NCI-H1417 treated with DMSO at 0.1 percent for 48 hours (cell line): ENCODE measurements at places on chromosomes 7 and 10.
A peak's percentile ranks its signal among the peaks of the same experiment; 100 is the strongest.

DNA sequence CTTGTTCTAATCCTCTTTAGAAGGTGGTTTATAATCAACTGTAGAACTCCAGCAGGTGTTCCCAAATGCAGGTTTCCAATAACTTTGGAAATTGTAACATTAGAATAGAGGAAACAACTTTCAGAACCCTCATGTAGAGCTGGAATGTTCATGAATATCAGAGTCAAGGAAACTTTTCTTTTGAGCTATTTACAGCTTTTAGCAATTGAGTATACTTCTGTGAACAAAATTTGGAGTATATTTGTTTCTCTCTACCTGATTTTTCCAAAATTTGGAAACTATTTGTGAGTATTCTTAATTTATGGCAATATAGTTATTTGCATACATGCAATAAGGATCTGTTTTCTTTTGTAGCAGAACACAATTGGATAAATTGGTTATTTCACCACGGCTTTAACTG lies 2.8 kb upstream of the CFAP43 start:
- DNase-seq: no peak

DNA sequence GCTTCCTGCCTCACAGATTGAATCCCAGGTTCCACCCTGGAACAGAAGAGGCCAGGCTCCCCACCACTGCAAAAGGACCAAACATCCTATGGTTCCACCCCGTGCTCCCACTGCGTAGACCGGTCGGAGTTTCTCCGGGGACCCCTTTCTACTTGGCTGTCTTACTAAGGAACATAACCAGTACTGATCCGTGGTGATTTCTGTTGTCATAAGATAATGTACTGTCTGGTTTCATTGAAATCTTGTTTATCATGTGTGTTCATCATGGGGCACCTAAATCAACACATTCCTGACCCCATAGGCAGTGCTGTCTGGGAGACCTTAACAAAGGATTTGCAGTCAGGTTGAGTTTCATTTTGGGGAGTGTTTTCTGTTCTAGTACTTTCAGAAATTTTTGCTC lies 104.5 kb downstream of the CHN2 start:
- no peak for DNase-seq

GRCh38 chr10:94413361-94413760 lies 11.0 kb downstream of the TBC1D12 start:
- DNase-seq: no peak

DNA sequence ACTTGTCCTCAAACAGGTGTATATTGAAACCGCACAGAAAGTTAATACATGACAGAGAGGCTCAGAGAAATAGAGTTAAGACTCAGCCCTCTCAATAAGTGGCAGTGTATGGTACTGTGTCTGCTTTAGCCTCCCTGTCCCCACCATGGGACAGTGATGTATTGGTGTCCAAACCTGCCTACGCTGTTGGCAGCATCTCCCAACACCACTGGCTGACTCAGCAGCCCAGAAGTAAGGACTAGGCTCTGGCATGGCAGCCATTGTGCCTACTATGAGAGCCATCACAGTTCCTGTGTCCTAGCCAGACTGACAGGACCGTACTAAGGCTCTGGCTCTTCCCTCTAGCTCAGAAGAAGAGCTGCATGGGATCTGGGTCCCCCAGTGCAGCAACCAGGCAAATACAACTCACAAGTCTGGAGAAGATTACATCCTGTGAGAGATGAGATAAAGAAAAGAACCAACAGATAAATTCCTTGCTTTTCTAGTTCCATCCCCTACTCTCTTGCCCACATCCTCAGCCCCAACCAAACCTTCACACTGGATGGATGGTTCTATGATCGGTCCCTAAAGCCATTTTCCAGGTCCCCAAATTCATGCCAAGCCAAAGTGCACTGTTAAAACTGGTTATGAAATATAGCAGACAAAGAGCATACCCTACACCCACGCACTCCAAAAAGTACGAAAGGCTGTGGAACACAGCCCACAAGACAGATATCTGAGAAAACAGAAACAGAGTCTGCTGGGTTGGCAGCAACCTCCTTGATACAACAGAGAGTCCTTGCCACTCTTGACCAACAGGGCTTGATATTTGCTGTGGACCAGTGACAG lies 44.1 kb upstream of the DMTF1 start:
- no peak for DNase-seq

GRCh38 chr10:88048312-88048711 lies 184.9 kb downstream of the PTEN start:
- no peak for DNase-seq

GRCh38 chr10:104925232-104925851 lies 284.3 kb downstream of the SORCS3 start:
- DNase-seq: no peak

- no peak for DNase-seq
These were observed 133.2 kb upstream of the ADARB2 start for GRCh38 chr10:1870491-1870890.

DNA sequence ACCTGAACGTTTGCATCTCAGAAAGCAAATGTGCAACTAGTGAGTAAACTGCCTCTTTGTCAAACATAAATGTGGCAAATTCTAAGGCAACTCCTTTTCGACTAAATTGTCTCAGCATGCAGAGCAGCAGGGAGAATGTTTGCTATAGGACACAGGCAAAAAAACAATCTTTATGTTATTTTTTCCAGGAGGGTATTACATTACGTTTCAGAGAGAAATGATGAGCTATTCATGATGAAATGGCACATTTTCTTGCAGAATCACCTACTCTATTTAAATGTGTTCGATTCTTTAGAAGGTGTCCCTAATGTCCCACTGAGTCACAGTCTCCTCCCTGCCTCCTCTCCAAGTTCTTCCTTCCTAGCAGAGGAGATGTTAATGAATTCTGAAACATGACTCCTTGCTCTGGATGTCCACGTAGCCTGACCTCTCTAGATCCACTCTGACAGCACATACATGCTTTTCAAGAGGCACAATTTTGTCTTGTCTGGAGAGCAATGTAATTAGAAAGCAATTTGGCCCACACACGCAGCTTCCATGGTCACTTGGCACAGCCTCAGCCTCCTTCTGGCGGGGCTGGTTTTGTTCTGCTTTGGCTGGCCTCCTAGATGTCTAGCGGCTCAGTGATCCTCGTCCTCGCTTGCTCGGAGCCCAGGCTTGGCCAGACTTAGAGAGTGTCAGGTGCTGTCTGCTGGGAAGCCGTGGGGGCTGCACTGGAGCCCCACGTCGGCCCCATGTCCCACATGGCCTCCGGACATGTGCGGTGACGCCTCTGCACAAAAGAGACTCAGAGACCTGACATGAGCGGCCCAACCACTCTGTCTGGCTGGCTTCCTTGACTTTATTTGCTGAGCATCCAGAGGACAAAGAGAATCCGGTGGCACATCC lies 125.7 kb upstream of the ZNF438 start:
- no peak for DNase-seq

- no peak for DNase-seq
These were observed 79.5 kb upstream of the PRSS58 start for GRCh38 chr7:142337054-142338001.

- DNase-seq: no peak
These were observed 29.1 kb upstream of the EPC1 start for GRCh38 chr10:32376097-32376496.

GRCh38 chr10:116045366-116046356 lies 227.3 kb downstream of the GFRA1 start:
- DNase-seq: no peak

- no peak for DNase-seq
These were observed 476.2 kb downstream of the DNAJB6 start for GRCh38 chr7:157813053-157813452.

DNA sequence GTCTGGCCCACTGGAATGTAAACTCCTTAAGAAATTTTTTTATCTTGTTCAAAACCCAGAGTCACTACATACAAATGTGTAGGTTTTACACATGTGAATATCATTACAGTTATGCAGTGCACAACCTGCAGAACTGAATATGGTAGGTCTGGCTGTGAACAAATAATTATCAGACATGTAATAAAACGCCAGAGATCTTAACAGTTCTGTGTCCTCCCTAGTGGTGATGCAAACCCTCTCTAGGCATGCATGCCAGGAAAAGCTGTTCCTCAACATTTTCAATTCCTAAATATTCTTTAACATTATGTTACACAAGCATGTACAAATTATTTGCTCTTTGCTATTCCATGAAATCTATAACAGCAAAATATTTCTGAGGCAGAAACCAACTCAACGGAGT lies 124.6 kb downstream of the IMMP2L start:
- DNase-seq: no peak

DNA sequence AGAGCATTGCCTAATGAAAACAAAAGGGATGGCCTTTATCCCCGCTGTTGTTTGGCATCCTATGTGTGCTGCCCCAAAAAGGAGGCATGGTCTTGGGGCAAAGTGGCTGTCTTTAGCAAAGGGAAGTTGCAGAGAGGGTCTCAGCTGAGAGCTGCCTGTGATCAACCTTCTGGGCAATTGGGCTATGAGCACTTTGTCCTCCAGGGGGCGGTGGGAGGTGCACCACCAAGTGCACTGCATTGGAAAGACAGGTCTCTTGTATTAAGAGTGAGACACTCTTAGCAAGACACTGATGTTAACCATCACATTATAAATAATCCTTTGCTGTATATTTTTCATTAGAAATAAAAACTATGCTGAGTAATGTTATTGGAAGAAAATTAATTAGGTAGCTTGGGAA lies 314.8 kb downstream of the POM121L12 start:
- DNase-seq: no peak

GRCh38 chr10:65355141-65355680 lies 1570.6 kb upstream of the LRRTM3 start:
- DNase-seq: no peak

DNA sequence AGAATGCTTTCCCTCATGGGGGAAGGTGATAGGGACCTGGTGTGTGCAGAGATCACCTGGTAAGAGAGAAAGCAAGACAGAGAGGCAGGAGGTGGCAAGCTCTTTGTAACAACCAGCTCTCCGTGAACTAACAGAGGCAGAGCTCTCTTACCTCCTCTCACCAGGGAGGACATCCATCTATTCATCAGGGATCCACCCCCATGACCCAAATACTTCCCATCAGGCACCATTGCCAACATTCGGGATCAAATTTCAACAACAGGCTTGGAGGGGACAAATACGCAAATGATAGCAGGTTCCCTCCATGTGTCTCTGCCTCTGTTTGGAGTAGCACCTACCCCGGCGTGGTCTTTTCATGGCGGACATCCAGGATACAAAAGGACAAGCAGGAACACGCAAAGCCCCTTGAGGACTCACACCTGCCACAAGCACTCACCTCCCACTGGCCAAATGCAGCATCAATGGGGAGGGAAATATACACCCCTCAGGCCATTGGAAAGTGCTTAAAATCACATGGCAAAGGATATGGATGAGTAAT lies 431.2 kb upstream of the AUTS2 start:
- DNase-seq: peak; percentile 37

DNA sequence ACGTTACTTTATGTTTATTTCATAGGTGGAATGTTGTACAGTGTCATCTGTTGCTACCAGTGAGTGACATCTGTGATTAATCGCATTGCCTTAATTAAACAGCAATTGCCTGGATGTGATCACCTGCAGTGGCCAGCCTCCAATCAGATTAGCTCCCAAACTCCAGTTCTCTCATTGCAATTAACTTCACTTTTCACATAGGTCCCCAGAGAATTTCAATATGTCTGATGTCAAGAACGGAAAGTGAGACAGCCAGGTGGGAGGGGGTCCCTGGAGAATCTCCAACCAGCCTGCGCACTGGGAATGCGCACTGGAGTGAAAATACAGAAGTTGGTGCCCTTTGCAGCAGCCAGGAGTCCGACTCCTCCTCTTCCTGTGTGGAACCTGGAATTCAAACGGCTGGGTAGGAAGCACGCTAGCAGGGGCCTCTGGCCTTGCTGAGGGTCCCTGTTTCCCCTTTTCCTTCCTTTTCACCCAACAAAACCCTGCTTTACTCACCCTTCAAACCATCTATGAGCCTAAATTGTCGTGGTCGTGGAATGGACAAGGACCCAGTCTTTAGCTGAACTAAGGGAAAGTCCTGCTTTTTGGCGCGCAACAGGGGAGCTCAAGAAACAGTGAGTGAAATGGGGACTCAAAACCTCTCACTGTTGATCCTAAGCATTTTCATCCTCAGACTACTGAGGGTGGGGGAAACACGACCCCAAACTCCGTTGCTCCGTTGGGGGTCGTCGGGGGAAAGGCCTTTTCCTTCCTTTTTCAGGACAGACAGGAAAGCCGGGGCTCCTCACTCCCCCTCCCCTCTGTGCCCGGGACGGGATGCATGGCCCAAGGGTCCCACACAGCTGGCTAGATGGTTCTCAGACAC lies 1355.5 kb upstream of the LRRTM3 start:
- DNase-seq: no peak

DNA sequence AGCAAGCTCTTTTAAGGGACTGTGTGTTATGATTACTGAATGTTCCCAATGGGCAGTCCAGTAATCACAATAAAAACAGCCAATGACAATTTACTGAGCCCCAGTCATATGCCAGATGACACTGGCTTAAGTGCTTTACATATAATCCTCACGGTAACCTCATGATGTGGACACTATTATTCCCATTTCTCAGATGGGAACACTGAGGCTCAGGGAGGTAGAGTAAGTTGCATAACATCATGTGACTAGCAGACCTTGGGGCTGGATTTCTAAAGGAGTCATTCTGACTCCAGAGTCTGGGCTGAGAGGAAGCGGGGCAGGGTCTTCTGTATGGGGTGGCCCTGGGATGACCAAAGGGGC lies 7.6 kb upstream of the RBM20 start:
- DNase-seq: no peak

- DNase-seq: no peak
These were observed 70.6 kb downstream of the PTPRE start for GRCh38 chr10:127977357-127978009.

DNA sequence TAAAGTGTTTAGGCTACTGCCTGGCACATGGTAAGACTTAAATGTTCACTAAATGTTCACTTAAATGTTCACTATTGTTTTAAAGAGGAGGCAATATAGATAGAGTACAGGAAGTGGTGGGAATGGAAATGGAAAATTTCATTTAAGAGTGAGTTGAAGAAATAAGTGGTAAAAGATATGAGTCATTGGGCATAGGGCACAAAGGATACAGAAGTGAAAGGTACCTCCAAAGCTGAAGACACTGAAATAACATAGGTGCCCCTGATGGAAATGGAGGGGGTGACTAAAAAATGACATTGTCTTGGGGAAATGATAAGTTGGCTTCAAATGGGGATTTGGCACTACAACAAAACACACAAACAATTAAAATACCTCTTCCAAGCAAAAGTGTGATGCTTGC lies 5.2 kb upstream of the FRA10AC1 start:
- no peak for DNase-seq

DNA sequence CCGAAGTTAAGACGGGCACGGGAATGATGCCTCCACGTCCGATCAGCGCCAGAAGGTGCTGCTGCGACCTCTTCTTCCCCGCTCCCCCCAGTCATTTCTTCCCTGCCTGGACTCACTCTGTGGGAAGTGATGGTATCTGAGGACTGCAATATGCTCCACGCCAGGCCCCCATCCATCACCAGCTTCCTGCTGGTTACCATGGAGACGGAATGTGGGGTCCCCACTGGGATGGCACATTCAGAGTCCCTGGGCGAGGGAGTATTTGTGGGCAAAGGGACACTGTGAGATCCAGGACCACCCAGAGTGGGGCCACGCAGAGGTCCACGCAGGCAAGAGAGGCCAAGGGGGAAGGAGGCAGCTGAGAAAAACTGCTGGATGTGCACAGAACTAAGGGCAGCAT lies 39.7 kb downstream of the CARD11 start:
- no peak for DNase-seq

GRCh38 chr7:5420067-5420880 lies 3.4 kb downstream of the TNRC18 start:
- no peak for DNase-seq
